ENCODE measurements at places on chromosomes 1 and 21. TPM values are rescaled to one million over a fixed set of nuclear protein-coding genes. Genes with fewer than 3 reads are reported as not detected.

The TCHH gene
- 0.05 TPM for total RNA-seq

The SMAP2 gene
- 55.2 TPM for total RNA-seq

The HECTD3 gene
- 8.0 TPM for total RNA-seq

The SPRR2F gene
- total RNA-seq, result 0.09 TPM

DNA sequence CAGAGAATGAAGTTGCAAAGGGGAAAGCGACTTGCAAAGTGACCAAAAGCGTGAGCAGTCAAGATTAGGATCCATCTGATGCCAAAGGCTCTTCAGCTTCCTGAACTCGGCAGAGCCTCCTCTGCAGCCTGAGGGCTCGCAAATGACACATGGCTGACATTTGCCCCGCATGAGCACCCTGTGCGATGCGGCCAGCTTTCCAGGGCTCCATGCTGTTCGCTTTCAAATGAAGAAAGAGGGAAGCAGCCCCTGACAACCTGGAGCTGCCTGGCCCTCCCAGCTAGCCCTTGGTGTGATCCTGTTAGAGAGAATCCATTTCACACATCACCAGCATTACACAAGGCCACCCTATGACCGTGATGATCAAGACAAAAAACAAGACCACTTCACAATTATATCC is 20.2 kb upstream of the FAM131C start:
- no peak for DNase-seq

GRCh38 chr21:16676391-16676790 is 836.5 kb upstream of the CXADR start:
- DNase-seq, result no peak
